Spinal cord (tissue), 10 donors: ENCODE measurements at places on chromosomes 2 and 18.
A peak's percentile ranks its signal among the peaks of the same experiment; 100 is the strongest.

DNA sequence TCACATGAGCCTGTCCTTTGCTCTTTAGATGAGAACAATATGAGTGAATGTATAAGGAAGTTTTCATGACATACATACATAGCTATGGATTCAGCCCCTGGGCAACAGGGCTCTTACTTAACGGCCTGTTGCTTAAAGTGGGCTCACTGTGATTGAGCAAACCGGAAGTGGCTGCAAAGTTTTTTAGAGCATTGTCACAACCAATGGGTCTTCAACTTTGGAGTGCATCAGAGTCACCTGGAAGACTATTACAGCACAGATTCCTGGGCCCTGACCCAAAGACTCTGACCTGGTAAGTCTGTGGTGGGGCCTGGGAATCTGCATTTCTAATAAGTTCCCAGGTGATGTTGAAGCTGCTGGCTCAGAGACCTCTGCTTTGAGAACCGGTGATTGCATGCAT is 106.3 kb upstream of the SEC11C start:
- no peak for DNase-seq

DNA sequence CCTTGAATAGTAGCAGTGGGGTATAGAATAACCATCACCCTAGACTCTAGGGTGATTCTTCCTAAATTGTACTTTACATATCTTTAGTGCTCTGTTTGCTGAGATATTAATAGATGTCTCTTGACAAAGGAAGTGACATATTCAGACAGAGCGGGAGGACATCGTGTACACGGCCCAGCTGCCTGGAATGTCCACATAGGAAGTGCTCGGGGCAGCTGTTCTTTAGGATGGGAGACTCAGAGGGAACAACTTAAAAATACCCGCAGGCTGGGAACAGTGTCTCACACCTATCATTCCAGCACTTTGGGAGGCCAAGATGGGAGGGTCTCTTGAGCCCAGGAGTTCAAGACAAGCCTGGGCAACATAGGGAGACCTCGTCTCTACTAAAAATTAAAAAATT is 206.1 kb downstream of the FAM210A start:
- DNase-seq: no peak

DNA sequence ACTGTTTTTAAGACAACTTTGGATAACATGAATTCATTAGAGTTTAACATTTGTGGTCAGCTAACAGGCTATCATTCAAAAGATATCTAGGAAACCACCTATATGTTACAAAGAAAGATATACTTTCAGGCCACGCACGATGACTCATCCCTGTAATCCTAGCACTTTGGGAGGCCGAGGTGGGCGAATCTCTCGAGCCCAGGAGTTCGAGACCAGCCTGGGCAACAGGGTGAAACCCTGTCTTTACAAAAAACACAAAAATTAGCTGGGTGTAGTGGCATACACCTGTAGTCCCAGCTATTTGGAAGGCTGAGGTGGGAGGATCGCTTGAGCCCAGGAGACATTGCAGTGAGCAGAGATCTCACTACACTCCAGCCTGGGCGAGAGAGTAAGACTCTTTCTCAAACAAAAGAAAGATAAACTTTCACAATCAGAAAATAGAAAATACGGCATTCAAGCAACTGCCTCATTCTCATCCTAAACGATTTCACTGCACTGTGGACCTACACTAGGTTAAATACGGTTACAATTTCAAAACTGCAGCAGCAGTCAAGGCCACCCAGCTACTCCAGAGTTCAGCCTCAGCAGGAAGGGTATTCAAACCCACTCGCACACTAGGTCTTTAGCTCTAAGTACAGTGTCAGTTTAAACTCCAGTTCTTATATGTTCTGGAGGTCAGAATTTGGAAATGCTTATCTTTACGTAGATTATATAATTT is 250.0 kb upstream of the SLC39A10 start:
- no peak for DNase-seq

- DNase-seq: no peak
Observed at GRCh38 chr2:20451761-20452499, 5.1 kb downstream of the RHOB start.

DNA sequence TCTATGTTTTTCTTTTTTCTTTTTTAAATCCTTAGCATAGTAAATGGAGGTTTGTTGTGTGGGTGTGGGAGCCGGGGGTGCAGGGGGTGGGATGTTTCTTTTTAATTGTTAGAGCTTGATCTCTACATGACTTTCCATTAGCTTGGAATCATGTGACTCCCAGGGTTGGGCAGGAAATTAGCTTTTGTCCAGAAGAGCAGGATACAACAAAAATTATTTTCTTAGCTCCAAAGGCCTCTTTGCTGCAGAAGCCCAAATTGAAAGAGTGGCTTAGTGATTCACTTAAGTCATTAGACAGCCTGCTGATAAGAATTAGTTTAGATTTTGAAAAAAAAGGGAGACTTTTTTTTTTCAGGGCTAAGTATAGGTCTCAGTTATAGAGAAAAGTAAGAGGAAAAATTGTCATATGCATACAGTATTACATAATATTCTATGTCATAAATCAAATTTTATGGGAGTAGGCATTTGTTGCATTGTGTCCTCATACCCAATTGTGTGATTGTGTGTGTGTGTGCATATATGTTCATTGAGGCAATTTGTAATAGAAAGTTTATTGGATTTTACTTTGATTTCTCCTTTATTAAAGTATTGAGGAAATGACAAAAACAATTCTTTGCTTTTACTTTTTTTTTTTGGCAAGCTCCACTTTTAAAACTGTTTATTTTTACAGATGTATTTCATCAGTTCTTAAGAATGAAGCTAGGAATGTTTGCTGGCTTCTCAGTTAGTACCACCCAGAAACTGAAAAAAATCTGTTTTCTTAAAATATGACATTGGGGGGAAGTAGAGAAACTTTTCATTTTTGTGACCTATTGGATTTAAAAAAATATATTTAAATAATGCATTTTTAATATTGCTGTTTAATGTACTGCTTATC is 47.4 kb downstream of the TSPYL6 start:
- no peak for DNase-seq

GRCh38 chr2:181465676-181466375 is 8.6 kb downstream of the ITGA4 start:
- DNase-seq: no peak

- no peak for DNase-seq
Observed at GRCh38 chr2:1891971-1892486, 147.7 kb upstream of the PXDN start.

GRCh38 chr2:237661799-237662328 is 34.5 kb downstream of the LRRFIP1 start:
- DNase-seq: no peak

- no peak for DNase-seq
Observed at GRCh38 chr2:227759411-227760118, 13.9 kb downstream of the SCYGR8 start.

GRCh38 chr2:53028746-53029423 is 738.7 kb upstream of the CHAC2 start:
- DNase-seq: no peak

DNA sequence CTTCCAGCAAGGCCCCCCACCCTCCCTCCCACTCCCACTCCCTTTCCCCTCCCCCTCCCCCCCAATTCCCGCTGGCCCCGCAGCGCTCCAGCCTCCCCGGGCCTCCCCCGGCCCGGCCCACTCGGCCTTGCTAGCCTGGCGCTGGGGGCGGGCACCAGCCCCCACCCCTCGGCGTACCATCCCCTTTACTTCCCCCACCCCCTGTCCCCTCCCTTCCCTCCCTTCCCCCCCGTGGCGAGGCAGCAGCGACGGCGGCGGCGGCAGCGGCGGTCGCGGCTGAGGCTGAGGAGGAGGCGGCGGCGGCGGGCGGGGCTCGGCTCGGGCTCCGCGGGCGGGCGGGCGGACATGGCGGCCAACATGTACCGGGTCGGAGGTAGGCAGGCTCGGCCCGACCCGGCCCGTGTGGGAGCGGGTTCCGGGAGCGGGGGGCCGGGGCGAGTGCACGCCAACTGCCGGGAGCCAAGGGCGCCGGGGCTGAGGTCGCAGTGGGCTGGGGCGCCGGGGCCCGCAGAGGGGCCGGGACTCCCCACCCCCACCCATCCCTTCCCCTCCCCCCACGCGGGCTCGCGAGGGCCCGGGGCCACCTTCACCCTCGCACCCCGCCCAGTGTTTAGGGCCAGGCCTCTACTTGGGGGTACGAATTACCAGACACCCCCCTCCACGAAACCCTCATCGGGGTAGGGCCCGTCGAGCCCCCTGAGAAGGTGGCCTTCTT is at the start of gene MTA3:
TSS of gene MTA3 (plus strand) at position 232 of the 715 bp plus-strand sequence. CDS start at position 346, 114 bp downstream.
- DNase-seq: peak; percentile 49

- no peak for DNase-seq
Observed at GRCh38 chr2:34909992-34910705, 1311.0 kb upstream of the FAM98A start.
